ENCODE measurements at places on chromosomes 6 and 20.

DNA sequence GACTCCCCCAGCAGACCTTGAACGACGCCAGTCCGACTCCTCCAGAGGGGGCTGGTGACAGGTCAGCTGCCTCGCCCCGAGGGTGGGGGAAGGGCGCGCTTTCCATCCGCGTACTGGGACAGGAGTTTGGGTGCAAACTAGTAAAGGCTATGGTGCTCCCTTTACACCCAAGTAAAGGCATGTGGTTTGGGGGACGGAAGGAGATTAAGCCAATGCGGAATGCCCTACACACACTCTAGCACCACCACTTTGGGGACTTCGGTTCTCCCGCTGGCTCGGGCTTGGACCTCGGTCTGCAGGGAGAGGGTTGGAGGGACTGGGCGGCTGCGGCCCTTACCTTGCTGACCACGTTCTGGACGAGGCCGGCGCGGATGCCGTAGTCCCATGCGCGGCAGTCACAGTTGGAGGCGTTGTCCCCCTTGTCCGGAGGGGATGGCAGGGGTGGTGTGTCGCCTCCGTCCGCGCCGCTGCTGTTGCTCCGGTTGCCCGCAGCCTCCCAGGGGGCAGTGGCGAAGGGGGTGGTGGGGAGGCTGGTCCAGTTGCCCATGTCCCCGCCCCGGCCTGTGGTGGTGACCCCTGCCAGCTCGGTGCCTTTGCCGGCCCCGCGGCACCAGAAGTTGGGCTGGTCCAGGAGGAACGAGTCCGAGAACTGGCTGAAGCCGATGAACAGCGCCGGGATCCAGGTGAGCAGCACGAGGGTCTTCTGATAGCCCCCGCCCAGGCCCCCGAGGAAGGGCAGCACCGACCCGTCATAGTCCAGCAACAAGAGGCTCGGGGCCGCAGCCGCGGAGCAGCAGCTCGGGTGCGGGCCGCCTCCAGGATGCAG is 1.1 kb downstream of the SLC22A23 start:
- no peak for DNase-seq

DNA sequence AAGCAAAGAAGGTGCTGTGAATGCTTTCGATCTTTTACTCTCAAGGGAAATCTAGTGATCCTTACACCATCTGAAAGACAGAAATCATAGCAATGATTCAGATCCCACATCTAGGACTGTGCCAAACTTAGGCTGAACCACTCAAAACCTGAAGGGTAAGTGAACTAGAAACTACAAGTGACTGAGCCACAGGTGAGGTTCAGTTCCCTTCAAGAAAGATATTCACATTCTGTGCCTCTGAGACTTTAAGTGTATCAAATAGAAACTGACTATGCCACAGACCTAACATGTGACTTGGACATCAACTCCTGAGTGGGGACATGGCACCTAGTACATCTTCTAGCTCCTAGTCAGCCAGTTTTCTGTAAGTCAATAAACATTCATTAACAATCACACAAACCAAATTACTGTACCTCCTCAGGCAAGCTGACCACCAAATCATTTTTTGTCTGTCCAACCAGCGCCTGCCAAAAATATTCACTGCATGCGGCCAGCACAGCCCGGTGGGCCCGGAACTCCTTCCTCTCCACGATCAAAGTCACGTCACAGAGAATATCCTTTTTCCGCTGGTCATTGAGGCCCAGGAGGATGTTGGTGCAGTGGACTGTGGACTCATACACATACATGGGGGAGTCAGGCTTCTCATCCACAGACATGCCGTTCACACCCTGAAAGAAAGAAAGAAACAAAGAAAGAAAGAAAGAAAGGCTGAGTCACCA is 114.1 kb downstream of the GJA10 start:
- DNase-seq, result no peak

- DNase-seq, result no peak
Measured at GRCh38 chr6:148591656-148592055, 155.2 kb upstream of the UST start.

DNA sequence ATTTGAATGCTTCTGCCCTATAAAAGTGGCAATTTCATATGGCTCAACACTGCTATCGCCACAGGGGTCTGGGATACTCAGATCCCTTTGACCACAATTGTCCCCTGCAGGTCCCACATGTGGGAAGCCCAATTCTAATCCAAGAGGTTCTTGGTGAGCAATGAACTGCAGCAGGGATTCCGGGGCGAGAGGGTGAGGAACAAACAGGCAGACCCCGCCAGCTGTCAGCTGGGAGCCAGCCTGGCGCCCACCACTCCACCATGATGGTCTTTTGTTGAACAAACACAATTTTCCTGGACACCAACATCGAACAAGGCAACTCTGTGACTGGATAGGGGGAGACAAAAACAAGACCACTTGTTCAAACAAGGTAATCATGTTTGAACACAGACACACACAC is 80.5 kb downstream of the TMEM242 start:
- DNase-seq, result no peak

- no peak for DNase-seq
Measured at GRCh38 chr20:62066983-62067433, 1.3 kb upstream of the TAF4 start.

GRCh38 chr6:157390273-157391060 is 9.5 kb downstream of the ZDHHC14 start:
- DNase-seq, result no peak

GRCh38 chr6:166415306-166415705 is 32.6 kb upstream of the MPC1 start:
- DNase-seq, result no peak

DNA sequence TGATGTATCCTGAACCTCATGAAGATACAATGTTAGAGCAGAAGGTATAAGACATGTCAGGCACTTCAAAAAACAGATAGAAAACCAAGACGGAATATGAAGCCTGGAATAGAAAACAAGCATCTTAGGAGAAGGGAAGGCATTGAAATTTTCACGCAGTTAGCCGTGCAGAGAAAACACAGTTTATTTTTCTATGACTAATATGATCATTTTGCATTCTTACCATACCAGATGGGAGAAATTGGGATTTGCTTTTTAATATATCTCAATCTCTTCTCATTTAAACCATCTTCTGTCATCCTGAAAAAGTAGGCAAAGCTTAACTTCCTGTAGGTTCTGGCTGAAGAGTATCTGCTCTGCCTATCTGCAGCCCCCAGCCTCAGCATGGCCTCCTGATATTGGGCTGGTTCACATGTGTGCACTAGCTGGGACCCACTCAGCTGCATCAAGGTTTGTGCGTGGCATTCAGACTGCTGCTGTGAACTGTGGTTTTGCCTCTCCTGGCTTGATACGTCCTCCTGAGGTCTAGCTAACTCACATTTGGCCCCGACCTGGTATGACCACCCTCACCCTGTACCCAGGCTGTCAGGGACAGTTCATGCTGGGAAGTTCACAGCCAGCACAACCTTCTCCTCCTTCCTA is 392.5 kb upstream of the SASH1 start:
- no peak for DNase-seq

DNA sequence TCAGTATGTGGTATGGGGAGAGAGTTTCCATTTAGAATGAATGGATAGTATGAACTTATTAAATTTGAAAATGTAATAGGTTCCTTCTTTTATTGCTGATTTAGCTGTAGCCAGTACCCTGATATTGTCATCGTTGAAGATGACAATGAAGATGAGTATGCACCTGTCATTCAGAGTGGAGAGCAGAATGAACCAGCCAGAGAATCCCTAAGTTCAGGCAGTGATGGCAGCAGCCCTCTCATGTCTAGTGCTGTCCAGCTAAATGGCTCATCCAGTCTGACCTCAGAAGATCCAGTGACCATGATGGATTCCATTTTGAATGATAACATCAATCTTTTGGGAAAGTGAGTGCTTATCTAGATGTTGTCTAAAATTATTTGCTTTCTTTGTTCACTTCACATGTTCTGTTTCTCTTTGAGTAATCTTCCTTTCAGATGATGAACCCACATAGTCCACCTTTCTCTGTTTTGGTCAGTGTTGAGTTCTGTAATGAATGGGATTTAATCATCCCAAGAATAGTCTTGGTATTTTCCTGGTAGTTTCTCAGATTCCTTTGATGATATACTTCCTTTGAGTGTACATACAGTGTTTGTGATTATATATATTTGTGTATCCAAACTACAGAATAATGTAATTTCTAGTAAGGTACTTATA is 23.3 kb downstream of the HSF2 start:
- no peak for DNase-seq

DNA sequence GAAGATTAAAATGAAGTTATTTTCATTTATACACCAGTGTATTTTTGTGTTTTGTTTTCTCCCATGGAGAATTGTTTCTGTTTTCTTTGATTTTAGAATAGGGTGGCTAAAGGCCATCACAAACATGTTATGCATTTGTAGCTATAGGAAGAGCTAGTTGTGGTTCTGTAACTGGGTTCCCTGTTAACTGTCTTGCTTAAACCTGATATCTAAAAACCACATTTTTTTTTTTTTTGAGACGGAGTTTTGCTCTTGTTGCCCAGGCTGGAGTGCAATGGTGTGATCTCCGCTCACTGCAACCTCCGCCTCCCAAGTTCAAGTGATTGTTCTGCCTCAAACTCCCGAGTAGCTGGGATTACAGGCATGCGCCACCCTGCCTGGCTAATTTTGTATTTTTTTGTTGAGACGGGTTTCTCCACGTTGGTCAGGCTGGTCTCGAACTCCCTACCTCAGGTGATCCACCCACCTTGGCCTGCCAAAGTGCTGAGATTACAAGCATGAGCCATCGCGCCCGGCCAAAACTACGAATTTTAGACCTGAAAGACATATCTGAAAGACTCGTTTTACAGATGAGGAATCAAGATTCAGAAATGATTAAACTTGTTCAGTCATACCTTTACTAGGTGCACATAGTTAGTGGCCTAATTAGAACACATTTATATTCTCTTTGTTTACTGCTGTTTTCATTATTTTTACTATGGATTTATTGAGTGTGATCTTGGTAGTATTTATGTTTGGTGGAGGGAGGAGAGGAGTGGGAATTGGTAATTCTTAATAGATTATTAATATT is 18.0 kb downstream of the SCAF8 start:
- no peak for DNase-seq

GRCh38 chr6:18477301-18477941 is 90.3 kb downstream of the RNF144B start:
- DNase-seq, result no peak

DNA sequence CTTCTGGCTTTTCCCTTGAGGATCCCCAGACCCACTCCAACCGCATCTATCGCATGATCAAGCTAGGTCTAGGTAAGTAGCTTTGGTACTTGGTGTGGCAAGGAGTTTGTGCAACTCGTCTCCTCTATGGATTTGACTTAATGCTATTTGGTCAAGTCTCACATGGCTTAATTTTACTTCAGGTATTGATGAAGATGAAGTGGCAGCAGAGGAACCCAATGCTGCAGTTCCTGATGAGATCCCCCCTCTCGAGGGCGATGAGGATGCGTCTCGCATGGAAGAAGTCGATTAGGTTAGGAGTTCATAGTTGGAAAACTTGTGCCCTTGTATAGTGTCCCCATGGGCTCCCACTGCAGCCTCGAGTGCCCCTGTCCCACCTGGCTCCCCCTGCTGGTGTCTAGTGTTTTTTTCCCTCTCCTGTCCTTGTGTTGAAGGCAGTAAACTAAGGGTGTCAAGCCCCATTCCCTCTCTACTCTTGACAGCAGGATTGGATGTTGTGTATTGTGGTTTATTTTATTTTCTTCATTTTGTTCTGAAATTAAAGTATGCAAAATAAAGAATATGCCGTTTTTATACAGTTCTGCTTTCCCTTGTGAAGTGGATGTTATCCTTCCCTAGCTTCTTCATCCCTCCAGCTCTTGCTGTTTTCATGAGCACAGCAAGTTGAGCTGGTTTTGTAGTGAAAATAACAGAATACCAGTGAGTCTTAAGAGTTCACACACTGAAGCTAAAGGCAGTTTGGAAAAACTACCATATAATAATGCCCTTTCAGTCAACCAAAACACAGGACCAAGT is 3.8 kb downstream of the SLC35B2 start:
- DNase-seq, result no peak

Measured in LNCaP clone FGC (cell line).